ENCODE measurements at places on chromosomes 7 and 10.

- DNase-seq, result no peak
Measured at GRCh38 chr10:103939522-103939921, 21.5 kb upstream of the STN1 start.

GRCh38 chr7:142711746-142712616 is 37.3 kb upstream of the PRSS1 start:
- DNase-seq, result peak; percentile 18

GRCh38 chr10:11823122-11823988 is at the start of gene PROSER2:
PROSER2 (plus strand) TSS chr10:11823356; CDS start chr10:11852078, 28,722 bp downstream.
- no peak for DNase-seq

- DNase-seq, result no peak
Measured at GRCh38 chr10:72175149-72175548, 40.7 kb upstream of the ANAPC16 start.

DNA sequence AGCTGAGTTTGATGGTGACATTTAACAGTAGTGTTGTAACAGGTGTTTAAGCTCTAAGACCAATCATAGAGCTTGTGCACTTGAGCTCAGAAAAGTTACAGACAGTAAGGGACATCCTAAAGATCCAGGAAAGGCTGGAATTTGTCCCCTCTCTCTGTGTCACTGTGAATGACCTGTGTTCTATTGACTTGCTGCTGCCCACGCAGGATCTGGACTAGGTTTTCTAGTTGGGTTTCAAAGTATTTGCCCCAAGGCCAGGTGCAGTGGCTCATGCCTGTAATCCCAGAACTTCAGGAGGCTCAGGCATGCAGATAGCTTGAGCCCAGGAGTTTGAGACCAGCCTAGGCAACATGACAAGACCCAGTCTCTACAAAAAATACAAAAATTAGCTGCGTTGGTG is 17.1 kb downstream of the AOC1 start:
- DNase-seq, result no peak

DNA sequence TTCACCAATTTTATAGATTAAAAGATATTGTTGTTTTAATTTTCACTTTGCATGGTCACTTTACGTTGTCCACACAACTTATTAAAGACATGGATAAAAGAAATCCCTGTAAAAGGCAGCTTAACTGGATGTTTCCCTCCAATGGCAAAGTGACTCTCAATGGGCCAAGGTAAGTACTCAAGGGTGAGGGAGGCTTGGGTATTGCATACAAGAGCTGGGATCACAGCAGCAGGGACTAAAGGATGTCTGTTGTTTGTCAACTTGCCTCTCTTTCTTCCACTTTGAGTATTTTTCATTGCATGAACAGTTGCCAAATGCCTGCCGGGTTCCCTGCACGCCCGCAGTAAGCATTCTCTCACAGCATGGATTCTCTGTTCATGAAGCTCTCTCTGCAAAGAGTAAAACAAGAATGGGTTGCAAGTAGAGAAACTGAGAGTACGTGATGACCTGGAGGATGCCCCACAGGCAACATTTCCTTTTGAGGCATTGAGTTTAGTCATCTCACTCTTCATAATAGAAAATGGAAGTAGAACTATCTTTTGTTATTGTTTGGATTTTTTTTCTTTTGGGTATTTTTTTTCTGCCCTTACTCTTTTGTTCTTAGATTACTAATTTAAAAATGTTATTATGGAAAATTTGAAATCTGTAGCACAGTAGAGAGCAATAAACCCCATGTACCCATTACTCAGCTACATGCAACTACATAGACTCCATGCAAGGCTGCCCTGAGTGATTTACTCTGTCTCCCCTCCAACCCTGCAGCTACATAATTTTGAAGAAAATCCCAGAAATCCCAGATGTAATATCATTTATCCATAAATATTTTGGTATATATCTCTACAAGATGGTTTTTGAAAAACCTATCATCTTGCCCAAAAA is 26.3 kb downstream of the GPR141 start:
- DNase-seq, result no peak

- DNase-seq, result no peak
Measured at GRCh38 chr7:16846601-16847165, 35.1 kb downstream of the AGR3 start.

DNA sequence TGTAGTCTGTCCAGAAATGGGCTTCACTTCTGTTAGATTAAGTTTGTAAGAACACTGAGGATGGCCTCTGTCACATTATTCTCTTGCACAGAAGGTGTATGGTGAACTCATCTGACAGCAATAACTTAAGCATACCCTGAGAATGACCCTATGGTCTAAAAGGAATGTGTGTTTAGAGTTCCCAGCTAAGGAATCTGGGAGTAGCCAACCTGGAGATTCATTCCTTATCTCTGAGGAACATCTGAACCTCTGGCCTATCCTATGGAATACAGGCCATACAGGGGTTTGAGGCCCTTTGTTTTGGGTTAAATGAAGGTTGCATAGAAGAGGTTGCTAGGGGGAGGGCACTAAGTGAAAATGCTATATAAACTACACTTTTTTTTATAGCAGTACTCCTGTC is 41.4 kb downstream of the LAMB4 start:
- no peak for DNase-seq

DNA sequence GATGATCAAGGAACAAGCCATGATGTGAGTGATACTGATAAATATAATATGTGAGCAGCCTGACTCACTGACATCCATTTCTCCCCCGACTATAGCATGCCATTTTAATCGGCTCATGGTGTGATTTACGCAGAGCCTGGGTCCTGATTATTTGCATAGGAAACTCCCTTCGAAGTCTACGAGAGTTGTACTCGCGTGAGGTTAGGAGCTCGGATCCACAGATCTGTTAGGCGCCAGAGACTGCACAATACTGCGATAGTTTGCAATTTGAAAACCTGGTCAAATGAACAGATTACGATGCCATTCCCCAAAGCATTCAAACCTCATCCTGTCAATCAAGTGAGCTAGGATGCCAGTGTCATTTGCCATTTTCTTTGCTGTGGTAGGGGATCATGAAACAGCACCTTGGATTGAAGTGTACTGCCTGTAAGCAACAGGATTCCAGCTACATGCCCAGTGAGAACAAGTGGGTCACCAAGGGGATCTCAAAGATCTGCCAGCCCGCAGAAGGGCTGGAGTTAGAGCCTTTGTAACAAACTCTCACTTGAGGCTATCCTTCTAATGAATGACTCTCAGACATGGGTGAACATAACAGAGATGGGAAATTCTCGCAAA is 158.3 kb downstream of the FRMD4A start:
- DNase-seq, result no peak

- no peak for DNase-seq
Measured at GRCh38 chr10:75244487-75245353, 9.0 kb upstream of the COMTD1 start.

DNA sequence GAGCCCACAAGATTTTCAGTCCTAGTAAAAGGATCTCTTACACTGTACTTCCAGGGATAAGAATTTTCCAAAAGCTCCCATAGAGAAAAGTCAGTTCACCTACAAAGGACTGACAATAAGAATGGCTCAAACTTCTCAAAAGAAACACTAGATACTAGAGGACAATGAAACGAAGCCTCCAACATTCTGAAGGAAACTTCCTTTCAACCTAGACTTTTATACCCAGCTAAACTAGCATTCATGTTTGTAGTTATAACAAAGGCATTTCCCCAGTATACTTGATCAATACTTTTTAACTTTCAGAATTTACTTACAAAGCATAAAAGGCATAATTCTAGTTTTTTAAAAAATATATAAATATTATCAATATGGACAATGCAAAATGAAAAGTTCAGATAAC is 41.0 kb upstream of the DNAAF5 start:
- DNase-seq, result no peak

DNA sequence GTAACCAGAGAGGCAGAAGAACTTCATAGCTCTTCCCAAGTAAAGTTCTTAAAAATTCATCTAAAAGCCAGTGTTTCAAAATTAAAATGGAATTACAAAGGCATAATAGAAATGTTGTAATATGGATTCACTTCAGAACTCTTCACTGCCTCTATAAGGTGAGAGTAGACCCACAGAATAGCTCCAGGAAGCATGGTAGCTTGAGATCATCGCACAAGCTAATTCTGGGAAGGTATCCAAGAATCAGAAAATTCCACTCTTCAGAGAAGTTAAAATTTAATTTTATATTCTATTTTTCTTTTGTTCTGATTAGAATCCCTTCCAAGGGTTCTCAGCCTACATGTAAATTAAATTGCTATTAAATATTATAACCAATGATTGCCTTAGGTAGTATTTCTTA is 1.5 kb upstream of the DHX32 start:
- no peak for DNase-seq

DNA sequence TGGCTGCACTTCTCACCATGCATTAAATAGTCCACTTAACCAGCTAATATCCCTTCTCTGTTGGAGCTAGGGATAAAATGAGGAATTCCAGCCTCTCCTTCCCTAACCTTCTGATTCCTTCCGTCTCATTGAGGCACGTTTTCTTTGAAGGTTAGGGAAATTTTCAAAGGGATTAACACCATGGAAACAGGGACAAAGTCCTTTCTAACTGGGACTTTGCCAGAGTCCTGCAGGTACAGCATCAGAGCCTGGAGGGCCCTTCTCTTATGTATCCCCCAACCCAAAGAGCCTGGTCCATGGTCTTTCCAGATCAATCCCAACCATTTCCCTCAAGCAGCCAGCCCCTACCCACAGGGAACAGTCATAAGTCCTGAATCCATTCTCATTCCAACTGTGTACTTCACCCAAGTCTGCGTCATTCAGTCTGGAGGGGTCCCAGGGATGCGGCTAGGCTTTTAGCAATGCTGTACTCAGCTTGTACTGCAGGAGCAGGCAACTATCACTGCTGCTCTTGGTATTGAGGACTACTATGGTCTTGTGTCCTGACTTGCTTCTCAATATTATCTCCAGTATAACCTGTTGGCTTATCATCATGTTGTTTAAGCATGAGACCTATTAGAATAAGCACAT is 34.6 kb upstream of the CROT start:
- DNase-seq, result no peak

- DNase-seq, result no peak
Measured at GRCh38 chr10:124328477-124329220, 90.1 kb downstream of the OAT start.

- peak; percentile 63 for DNase-seq
Measured at GRCh38 chr7:21365866-21366624, 61.8 kb upstream of the SP4 start.

DNA sequence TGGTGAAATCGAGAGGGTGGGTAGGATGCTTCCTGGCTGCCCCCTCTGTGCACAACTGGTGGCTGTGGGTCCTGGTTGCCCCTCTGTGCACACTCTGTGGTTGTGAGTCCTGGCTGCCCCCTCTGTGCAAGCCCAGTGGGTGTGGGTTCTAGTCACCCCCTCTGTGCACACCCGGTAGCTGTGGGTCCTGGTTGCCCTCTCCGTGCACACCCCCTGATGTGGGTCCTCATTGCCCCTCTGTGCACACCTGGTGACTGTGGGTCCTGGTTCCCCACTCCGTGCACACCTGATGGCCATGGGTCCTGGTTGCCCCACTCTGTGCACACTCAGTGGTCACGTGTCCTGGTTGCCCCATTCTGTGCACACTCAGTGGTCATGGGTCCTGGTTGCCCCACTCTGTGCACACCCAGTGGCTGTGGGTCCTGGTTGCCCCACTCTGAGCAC is 20.3 kb upstream of the RET start:
- DNase-seq, result no peak

- DNase-seq, result no peak
Measured at GRCh38 chr10:69372126-69372980, 44.4 kb downstream of the TACR2 start.

- DNase-seq, result peak; percentile 27
Measured at GRCh38 chr7:4531236-4531635, 150.9 kb upstream of the FOXK1 start.

DNA sequence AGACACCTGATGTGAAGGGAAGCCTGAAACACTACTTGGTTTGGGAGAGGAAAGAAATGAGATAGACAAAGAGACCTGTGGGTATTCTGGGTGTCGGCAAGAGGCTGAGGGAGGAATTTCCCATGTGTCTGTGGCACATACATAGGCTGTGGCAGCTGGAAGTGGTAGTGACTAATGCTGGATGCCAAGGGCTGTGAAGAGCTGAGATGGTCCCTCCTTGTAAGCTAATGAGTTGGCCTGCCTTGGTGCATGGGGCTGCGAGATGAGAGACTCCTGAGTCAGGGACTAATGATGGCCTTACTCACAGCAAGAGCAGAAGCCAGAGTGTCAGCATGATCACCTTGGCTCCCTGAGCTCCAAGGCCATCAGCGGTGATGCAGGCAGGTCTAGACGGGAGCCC is 119.0 kb upstream of the EEPD1 start:
- DNase-seq, result no peak

GRCh38 chr10:12042409-12042796 is 206 bp downstream of the UPF2 start:
- no peak for DNase-seq

DNA sequence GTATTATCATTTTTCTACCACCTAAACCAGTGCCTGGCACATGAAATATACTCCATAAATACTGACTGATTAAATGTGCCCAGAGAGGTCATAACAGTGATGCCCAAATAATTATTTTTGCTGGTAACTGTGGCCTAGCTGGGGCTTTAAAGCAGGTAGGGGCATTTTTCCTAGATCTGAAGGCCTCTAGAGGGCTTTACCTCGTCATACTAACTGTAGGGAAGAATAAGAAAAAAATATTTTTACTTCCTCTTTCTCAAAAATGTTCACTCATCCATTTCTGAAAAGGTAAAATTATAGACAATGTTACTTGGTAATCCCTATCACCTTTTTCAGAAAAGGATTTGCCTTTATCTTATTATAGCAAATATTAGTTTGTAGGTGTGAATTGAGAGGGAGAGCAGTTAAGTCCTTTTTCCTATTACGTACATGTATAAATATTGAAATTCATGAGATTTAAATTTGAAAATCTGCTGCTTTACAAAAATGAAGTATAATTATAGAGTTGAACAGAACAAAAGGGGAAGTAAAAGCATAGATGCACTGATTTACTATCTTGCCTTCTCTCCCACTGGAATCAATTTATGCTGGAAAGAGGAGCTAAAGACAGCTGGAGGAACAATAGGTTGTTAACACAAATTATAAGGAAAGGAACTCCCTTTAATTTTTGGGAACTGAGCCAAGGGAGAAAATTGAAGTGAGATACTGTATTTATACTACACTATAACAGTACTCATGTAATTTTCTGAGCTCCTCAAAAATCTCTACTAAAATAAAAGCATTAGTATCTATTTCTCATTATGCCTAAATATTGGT is 71.5 kb upstream of the NOBOX start:
- DNase-seq, result peak; percentile 22

- DNase-seq, result no peak
Measured at GRCh38 chr10:31612082-31612481, 293.1 kb downstream of the ZEB1 start.

DNA sequence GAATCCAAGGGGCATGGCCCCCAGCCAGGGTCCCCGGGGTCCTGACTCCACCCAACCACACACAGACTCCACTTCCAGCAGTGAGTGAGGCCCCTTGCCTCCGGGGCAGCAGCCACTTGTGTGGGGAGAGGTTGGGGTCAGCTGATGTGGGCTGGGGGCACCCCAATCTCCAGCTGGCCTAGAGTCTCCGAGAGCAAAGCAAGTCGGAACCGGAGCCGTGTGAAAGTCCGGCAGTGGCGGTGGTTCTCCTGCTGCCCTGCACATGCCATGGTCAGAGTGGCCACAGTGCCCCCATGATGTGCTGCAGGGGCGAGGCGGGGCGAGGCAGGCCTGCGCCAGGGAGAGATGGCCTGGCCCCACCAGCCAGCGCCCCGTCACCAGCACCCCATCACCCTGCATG is 74.6 kb downstream of the PDGFA start:
- DNase-seq, result no peak

GRCh38 chr7:110204527-110204926 is 886.4 kb upstream of the LRRN3 start:
- no peak for DNase-seq
